PC-9 (cell line): ENCODE measurements at places on chromosomes 3 and 15. TPM values are rescaled to one million over a fixed set of nuclear protein-coding genes. Genes with fewer than 3 reads are reported as not detected.

- no peaks in the 10 kb centered on the region for H3K36me3 ChIP-seq
- peaks cover 25% of the 10 kb centered on the region for H3K4me1 ChIP-seq
- no peak for DNase-seq
- no peak overlapping the region for H3K4me3 ChIP-seq
- H3K27ac ChIP-seq, result no peak overlapping the region
Measured at GRCh38 chr3:119639494-119640350, 20.7 kb downstream of the POPDC2 start.

GRCh38 chr15:29018995-29019976 lies 133.5 kb downstream of the APBA2 start:
- no peak for DNase-seq
- no peak overlapping the region for H3K4me3 ChIP-seq
- H3K27ac ChIP-seq, result no peak overlapping the region
- H3K4me1 ChIP-seq, result no peaks in the 10 kb centered on the region
- H3K27me3 ChIP-seq, result peaks cover 33% of the 10 kb centered on the region

- H3K4me1 ChIP-seq, result no peaks in the 10 kb centered on the region
- H3K36me3 ChIP-seq, result no peaks in the 10 kb centered on the region
- no peak overlapping the region for H3K4me3 ChIP-seq
- DNase-seq, result no peak
- H3K27ac ChIP-seq, result no peak overlapping the region
Measured at GRCh38 chr3:71133865-71134264, 449.7 kb downstream of the FOXP1 start.

DNA sequence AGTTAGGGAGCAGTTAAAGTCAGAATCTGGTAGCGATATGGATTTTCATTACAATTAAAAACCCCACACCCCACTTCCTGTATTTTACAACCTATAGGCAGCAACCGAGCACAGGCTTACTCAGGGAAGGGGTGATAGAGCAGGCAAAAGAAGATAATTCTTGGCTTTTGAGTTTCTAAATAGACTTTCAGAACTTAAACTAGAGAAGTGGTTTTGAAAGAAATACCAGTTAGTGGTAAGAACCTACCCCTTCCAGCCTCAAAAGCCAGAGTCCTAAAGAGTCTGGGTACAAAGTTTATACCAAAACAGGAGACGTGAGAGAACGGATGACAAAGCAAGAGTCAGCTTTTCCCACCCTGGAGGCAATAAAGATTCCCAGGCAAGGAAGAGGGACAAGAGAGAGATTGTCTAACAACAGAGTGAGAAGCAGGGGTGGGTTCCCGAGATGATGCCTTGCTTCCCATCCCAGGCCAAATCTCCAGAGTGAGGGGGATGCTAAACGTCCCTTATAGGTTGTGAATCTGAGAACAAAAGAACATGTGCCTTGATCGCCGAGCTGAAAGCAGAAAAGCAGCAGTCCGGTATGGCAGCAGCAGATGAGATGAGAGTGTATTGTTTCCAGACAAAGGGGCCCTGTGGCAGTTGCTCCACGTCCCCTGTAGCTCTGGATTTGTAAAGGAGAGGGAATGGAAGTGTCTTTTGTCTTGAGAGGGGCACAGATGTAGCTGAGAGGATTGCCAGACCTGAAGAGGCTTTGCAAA lies 36.8 kb downstream of the KLHL6 start:
- H3K4me3 ChIP-seq, result no peak overlapping the region
- no peaks in the 10 kb centered on the region for H3K4me1 ChIP-seq
- no peaks in the 10 kb centered on the region for H3K36me3 ChIP-seq
- peaks cover 22% of the 10 kb centered on the region for H3K27me3 ChIP-seq
- no peak overlapping the region for H3K27ac ChIP-seq

GRCh38 chr3:10357592-10358308 lies 36.8 kb upstream of the SEC13 start:
- no peak for DNase-seq
- H3K4me1 ChIP-seq, result no peaks in the 10 kb centered on the region
- H3K36me3 ChIP-seq, result no peaks in the 10 kb centered on the region
- peaks cover 90% of the 10 kb centered on the region for H3K27me3 ChIP-seq
- H3K27ac ChIP-seq, result no peak overlapping the region
- H3K4me3 ChIP-seq, result no peak overlapping the region

DNA sequence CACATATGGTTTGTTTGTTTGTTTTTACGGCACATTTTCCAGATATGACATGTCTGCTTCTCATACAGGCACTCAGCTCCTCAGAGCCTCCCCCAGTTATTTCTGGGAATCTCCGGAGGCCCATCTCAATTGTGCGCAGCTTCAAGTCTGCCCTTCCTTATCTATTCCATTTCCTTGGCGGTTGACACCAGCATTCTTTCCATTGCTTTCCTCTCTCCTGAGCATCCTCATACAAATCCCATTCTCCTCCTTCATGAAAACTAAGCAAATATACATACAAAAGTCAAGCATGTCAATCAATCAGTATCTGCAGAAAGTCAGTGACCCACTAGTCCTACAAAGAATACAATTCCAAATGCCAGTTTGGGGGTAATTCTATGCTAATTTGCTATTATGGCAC lies 166.7 kb downstream of the SQOR start:
- H3K4me3 ChIP-seq, result no peak overlapping the region
- H3K4me1 ChIP-seq, result no peaks in the 10 kb centered on the region
- H3K27ac ChIP-seq, result no peak overlapping the region
- no peaks in the 10 kb centered on the region for H3K27me3 ChIP-seq

Gene CORO2B
- total RNA-seq, result 0.53 and 0.59 TPM in 2 replicates

- H3K27ac ChIP-seq, result no peak overlapping the region
- DNase-seq, result no peak
- no peaks in the 10 kb centered on the region for H3K27me3 ChIP-seq
Measured at GRCh38 chr15:86689006-86689405, 609.3 kb downstream of the AGBL1 start.

GRCh38 chr3:126826693-126827092 lies 122.7 kb downstream of the CHCHD6 start:
- H3K36me3 ChIP-seq, result no peaks in the 10 kb centered on the region
- no peak overlapping the region for H3K27ac ChIP-seq
- H3K4me3 ChIP-seq, result no peak overlapping the region
- no peaks in the 10 kb centered on the region for H3K27me3 ChIP-seq
- no peaks in the 10 kb centered on the region for H3K4me1 ChIP-seq
- no peak for DNase-seq
